Fibroblast of skin of right biceps (primary cell): ENCODE measurements at places on chromosomes 1 and 21.

DNA sequence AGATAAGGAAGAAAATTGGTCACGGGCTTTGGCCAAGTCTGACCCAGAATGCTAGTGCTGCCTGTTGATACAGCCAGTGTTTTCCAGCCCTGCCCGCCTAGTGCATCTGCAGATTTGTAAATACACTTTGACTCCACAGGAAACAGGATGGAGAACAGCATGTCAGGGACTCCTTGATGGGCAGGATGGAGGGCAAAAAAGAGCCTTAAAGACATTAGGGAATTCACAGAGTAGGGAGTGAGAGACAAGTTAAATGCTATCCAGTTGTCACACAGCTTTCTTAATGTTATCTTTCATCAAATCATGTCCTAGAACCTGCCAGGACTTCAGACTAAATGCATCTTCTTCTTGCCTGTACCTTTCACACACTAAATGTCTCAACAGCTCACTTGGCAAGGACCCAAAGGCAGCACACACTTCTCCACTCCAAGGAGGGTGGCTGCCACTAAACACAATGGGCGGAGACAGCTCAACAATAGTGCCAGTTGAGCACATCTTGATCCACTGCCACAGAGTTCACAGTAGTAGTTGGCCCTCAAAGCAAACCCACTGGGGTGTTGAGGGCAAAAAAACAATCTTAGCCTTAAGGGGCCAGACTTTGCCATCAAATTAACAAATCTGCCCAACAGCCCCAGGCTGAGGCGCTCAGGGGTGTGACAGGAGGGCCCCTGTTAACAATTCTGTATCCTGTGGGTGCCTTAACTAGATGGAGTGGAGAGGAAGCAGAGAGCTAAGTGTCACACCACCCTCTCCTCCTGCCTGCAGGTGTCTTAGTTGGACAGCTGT is 2.7 kb downstream of the HIVEP3 start:
- peak; percentile 17 for DNase-seq

DNA sequence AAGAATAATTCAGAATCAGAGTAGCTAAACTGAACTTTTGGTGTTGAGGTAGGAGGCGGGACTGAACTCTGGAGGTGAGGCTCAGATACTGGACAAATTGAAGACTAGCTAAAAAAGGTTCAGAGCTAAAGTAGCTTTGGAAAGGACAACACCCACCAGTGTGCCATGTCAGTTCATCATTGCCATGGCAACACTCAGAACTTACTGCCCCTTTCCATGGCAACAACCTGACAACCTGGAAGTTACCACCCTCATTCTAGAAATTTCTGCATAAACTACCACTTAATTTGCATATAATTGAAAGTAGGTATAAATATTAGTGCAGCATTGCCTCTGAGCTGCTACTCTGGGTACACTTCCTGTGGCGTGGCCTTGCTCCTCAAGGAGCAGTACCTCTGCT is 30.3 kb upstream of the POGK start:
- DNase-seq: no peak

- no peak for DNase-seq
These were observed 29.0 kb downstream of the ATP2B4 start for GRCh38 chr1:203655671-203656070.

DNA sequence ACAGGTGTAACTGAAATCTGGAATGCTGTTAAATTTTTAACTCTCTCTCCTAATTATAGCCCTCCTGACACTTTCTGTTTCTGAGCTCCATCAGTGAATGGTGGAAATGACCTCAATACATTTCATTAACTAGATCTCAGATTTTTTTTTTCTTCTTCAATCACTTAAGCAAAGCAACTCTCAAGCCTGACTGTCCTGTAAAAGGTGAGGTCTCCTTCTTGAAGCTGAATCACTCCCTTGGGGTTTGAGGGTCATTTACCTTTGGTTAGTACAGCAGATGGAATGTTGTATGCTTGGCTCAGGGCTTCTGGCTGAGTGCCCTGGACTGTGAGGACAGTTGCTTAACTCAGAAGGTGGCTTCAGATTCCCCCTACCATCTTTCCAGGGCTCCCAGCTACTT is 518.7 kb downstream of the PTPRC start:
- peak; percentile 35 for DNase-seq

DNA sequence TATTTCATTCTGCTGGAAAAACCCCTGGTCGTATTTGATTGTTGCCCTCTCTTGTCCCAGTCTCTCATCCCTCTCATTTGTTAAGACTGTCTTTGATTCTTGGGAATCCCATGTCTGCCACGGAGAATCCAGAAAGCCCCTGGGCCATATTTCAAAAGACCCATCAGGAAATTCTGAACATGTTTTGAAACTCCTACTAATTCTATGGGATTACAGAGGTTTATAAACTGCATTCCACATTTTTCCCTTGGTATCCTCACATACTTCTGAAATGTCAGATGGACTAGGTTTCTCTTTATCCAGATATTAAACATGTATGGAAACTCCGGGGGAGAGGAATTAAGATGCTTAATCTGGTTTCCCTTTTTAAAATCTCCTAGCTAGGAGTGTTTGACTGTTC is 80.0 kb downstream of the HUNK start:
- no peak for DNase-seq

DNA sequence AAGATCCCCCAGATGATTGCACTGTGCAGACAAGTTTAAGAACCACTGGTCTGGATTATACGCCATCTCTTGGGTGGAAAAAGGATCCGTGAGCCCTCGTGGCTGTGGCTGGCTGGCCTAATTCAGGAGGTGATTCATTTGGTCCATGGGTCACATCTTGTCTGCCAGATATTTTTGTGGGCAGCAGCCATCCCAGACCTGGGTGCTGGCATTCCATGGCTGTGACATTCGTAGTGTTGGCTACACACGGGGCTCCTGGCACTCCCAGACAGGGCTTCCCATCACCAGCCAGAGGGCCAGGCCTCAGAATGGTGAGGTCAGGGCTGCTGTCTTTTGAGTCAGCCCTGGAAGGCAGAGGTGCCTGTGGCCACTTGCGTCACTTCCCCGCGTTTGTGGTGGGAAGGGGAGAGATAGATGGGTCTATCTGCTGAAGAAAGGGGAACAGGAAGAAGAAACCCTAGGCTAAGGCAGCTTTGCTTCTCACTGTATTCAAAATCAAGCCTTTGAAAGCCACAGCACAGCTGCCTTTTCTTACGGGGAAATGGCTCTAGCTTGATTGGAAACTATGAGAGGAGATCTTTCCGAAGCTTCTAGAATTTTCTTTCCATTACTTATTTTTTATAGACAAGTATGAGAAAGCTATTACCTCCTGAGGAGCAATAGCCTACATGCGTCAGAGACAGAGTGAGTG is 32.4 kb downstream of the EIF2D start:
- DNase-seq: peak; percentile 44

- DNase-seq: no peak
These were observed 71.8 kb upstream of the ARHGAP29 start for GRCh38 chr1:94309216-94309615.

DNA sequence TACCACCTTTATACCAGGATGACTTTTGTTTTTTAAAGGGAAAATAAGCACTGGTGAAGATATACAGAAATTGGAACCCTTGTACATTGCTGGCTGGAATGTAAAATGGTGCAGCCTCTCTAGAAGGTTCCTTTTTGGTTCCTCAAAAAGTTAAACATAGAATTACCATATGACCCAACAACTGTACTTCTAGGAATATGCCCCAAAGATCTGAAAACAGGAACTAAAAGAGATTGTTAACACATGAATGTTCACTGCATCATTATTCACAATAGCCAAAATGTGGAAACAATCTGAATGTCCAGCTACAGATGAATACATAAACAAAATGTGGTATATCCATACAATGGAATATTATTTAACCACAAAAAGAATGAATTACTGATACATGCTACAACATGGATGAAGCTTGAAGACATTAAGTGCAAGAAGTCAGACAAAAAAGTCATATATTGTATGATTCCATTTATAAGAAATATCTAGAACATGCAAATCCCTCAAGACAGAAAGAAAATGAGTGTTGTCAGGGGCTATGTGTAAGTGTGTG is 84.9 kb upstream of the DMRTA2 start:
- DNase-seq: no peak

DNA sequence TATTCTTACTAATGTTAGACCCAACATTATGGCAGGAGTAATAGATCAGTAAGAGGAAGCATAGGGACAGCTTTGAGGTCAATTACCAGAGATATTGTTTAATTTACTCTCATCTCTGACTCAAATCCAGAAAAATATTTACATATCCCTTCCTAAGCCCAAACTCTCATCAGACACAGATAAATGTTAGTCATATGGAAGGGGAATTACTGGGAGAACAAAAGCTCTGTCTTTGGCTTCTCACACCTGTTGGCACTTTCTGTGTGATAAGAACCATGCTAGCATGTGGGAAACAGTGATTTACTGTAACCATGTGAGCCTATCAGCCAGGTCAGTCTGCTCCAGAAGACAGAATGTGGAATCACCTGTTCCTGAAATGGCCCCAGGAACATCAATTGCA is 72.4 kb downstream of the DUSP10 start:
- no peak for DNase-seq

- DNase-seq: no peak
These were observed 2.4 kb downstream of the GPR157 start for GRCh38 chr1:9126511-9126910.

DNA sequence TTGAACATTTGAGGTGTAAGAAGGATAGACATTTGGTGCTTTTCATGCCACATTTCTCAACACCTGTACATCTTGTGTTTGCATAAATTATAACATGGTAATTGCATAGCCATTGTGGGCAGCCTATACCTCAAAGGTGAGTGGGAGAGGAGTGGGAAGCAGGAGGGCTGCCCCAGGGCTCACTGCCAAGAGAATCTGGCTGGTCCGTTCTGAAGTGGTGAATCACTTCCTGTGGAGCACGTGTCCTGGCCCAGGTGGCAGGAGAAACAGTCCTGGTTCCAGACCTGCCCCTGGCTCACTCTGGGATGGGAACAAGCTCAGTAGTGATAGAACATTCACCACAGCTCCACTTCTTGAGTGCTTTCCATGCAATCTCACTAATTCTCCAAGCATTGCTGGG is 11.6 kb upstream of the OLFML2B start:
- DNase-seq: peak; percentile 42

DNA sequence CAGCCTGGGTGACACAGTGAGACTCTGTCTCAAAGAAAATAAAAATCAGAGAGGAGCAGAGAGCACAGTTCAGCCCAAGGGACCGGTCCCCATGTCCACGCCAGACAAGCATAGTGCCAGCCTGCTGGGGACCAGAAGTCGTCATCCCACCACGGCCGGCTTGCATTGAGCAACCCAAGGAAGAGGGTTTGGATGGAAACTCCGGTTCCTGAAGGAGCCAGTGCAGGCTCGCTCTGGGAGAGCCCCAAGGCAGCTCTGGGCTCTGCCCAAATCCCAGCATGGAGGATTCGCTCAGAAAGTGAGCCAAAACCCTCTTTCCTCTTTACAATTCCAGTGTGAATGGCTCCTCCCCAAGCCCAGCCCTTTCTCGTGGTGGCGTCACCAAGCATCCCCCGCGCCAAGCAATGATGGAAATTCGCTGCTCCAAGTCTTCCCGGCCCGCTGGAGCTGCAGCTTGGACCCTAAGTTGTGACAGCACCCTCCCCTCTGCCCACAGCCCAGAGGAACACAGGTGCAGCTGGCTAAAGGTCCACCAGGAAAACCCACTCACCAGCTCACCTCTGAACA is 64.1 kb upstream of the SLC25A33 start:
- DNase-seq: no peak

DNA sequence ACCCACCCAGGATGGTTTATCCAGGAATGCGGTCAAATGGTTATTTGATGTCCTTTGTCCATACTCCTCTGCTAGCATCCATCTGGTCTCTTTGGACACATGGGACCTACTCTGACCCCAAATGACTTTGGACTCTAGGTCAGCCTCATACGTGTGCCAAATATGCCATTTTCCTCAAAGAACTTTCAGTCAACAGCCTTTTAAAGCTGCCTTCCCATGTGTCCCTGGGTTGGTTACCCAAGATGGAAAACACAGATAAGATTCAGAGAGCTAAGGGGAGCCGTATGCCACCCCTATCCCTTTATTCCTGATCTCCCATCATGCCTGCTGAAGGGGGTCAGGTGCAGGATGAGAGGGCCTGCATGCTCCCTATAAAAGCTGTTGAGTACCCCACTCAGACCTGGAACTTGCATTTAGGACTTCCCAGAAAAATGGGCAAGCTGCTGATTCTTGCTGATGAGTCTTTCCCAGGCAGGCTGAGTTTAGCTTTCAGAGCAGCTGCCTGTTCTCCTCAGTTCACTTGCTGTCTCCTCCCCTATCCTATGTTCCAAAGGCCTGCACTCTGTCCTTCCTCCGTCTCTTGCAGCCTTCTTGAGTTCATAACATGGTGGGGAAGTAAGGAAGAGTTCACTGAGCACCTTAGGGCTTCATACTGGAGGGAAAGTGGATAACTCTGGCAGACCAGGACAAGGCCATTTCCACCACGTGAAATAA is 19.8 kb downstream of the CHI3L2 start:
- DNase-seq: no peak

DNA sequence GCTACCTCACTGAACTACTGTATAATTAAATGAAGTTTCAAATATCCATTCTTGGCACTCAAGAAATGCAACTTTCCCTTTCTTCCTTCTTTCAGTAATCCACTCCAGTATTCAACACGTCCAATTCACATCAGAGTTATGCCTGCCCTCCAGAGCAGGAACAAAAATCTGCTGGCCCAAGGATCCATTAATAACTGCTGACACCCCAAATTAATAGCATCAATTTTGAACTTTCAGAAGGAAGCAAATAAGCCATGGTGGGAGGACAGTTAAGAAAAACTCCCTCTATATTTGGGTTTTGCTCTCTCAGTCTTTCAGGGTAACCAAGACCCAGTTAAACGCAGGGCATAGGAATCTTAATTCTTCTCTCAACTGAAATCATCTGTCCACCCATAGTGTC is 31.9 kb upstream of the TNFSF4 start:
- DNase-seq: no peak

DNA sequence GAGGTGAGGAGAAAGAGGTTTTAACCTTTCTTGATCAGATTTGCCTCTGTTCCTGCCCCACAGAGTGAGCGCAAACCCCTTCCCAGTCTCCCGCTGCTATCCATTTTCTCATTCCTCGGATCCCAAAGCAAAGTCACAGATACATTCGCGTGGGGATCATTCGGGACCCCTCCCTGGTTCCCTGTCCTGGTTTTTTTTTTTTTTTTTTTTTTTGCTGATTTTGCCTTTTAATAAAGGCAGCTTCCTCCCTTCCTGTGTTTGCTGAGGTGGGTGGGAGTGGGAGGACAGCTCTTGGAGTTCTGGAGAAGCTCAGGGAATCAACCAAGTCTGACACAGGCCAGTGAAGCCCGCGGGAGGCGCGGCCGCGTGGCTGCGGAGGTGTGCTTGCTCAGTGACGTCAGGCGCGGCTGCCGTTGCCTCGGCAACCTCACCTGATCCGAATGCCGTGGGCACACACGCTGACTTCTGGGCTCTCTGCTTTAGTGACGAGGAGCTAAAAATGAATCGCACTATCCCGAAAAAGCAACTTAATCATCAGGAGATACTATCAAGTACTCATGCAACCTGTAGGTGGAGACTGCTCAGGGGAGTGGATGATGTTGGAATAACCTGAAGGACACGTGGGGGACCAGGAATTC is 106.4 kb downstream of the TBX19 start:
- DNase-seq: no peak
